ENCODE measurements at places on chromosomes 13 and 19.

GRCh38 chr19:46970815-46971214 lies 48.8 kb upstream of the NPAS1 start:
- no peak overlapping the region for H3K27ac ChIP-seq
- peaks cover 5% of the 10 kb centered on the region for H3K36me3 ChIP-seq
- peaks cover 33% of the 10 kb centered on the region for H3K4me1 ChIP-seq
- DNase-seq, result no peak
- no peak overlapping the region for H3K4me3 ChIP-seq
- no peaks in the 10 kb centered on the region for H3K27me3 ChIP-seq

GRCh38 chr19:48354332-48354992 lies 9.3 kb downstream of the TMEM143 start:
- H3K27me3 ChIP-seq, result no peaks in the 10 kb centered on the region
- H3K36me3 ChIP-seq, result peaks cover 2% of the 10 kb centered on the region

DNA sequence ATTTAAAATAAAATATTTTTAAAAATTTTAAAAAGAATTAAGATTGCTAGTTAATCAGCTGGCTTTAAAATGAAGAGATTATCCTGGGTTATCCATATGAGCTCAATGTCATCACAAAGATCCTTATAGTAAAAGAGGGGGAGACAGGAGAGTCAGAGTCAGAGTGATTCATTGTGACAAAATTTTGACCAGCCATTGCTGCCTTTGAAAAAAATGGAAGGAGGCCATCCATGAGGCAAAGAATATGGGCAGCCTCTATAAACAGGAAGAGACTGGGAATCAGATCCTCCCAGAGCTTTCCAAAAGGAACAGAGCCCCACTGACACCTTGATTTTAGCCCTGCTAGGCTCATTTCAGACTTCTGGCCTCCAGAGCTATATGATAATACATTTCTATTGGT lies 9.3 kb upstream of the RUBCNL start:
- DNase-seq, result no peak
- no peaks in the 10 kb centered on the region for H3K4me1 ChIP-seq
- H3K36me3 ChIP-seq, result no peaks in the 10 kb centered on the region
- H3K27ac ChIP-seq, result no peak overlapping the region
- no peak overlapping the region for H3K4me3 ChIP-seq
- peaks cover 10% of the 10 kb centered on the region for H3K27me3 ChIP-seq

DNA sequence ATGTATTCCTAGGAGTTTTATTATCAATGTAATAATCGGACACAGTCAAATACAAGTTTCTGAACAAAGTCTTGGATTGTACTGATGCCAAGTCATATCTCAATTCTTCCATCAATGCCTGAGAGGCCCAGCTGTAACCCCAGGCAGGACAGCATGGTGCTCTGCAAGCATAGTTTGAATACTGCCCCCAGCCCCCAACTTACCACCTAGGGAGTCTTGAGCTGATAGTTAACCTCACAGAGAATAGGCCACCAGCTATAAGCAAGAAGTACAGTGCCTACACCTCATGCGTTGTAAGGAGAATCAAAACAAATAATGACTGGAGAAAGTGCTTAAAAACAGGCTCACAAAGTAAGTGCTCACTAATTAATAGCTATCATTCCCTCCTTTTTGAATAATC lies 2.7 kb downstream of the PROSER1 start:
- no peak for DNase-seq
- H3K4me1 ChIP-seq, result peaks cover 62% of the 10 kb centered on the region
- peaks cover 33% of the 10 kb centered on the region for H3K36me3 ChIP-seq
- peak overlapping the region; percentile 99 for H3K4me3 ChIP-seq
- H3K27ac ChIP-seq, result peak overlapping the region; percentile 30

DNA sequence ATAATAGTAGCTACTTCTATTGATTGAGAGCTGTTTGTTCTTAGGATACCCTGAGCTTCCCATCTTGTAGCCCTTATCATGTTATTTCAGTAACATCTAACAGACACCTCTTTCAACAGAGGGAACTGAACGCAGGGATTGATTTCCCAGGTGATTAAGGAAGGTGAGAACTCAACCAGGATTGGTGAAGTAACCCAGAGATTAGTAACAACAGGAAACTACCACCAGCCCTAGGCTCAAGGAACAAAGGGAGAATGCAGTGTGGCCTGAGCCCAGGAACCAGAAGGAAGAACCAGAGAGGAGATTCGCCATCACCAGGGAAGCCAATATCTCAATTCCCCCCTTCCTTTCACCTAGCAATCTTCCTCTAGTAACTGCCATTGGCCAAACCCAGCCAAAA lies 8.5 kb downstream of the DHRS12 start:
- H3K4me3 ChIP-seq, result no peak overlapping the region
- DNase-seq, result no peak
- no peaks in the 10 kb centered on the region for H3K27me3 ChIP-seq
- H3K36me3 ChIP-seq, result peaks cover 11% of the 10 kb centered on the region

- DNase-seq, result no peak
- no peaks in the 10 kb centered on the region for H3K36me3 ChIP-seq
- no peaks in the 10 kb centered on the region for H3K4me1 ChIP-seq
These were observed 5.1 kb downstream of the IRGC start for GRCh38 chr19:43720936-43721335.
